ENCODE measurements at places on chromosomes 6 and 20. TPM values are rescaled to one million over a fixed set of nuclear protein-coding genes. Genes with fewer than 3 reads are reported as not detected.

Gene VNN1
- total RNA-seq = not detected

Gene TRIM40
- not detected for total RNA-seq

Gene TINAG
- total RNA-seq = 0.16 TPM

Gene NEURL2
- total RNA-seq = 9.5 TPM

Gene PRND
- total RNA-seq = not detected

Gene OXT
- not detected for total RNA-seq

Gene APCDD1L
- total RNA-seq = 27.9 TPM

Gene PPP1R18
- total RNA-seq = 60.1 TPM

Gene ANKEF1
- 3.2 TPM for total RNA-seq

Gene HLA-E
- total RNA-seq = 66.3 TPM

Gene CCDC167
- total RNA-seq = 83.9 TPM

Gene REM1
- total RNA-seq = not detected

Gene UBE2C
- total RNA-seq = 425 TPM

Gene DEFB124
- total RNA-seq = not detected

Gene PTK7
- total RNA-seq = 132 TPM

Gene ZFP57
- not detected for total RNA-seq
